ENCODE measurements at places on chromosomes 7 and 10.

- DNase-seq: no peak
Measured at GRCh38 chr7:126755381-126755780, 497.4 kb downstream of the GRM8 start.

GRCh38 chr7:39259391-39260003 lies 281.8 kb downstream of the POU6F2 start:
- DNase-seq: no peak

GRCh38 chr7:146876411-146876810 lies 759.8 kb downstream of the CNTNAP2 start:
- DNase-seq: no peak

GRCh38 chr7:26910221-26910620 lies 45.8 kb upstream of the SKAP2 start:
- DNase-seq: no peak

DNA sequence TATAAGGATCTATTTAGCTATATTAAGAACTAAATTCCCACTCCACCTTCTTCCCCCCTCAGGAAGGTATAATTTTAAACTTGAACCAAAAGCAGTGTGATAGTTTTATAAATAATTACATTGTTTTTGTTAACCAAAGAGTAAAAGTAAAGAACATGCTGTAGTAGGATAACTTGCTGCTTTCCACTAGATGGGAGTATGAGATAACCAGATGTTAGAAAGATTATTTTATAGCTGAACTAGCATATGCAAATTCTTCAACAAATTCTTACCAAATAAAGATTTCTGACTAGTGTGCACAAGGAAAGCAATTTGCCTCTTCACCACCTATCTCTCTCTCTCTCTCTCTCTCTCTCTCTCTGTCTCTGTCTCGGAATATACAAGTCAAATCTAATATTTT lies 31.8 kb downstream of the TES start:
- no peak for DNase-seq

DNA sequence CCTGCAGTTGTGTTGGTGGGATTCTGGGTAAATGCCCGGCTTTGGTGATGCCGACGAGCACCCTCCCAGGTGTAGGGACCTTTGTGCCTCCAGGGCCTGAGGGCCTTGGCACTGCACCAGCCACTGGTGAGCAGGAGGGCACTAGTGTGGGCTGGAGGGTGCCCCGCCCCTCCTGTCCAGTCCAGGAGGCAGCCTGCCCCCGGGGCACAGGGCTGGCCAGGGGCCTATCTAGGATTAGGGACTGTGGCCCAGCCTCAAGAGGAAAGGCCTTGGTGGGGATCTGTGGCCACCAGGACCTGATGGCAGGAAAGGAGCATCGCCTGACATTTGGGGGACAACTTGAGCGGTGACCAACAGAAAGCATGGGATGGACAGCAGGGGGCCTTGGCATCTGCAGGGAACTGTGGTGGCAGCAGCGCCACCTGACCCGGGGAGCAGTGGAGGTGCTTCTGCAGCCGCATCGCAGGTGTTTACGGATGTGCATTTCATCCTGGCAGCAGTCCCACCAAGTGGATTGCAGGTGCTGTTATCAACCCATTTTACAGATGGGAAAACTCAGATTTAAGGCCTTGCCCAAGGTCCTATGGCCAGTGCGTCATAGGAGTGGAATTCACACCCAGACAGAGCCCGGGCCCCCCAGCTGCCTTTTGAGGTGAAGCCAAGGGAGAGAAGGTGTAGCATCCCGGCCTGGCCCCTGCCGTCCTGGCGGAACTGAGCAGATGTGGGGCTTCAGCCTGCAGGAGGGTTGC lies 11.1 kb downstream of the ZNF316 start:
- DNase-seq: no peak

GRCh38 chr7:38632411-38632810 lies 1.2 kb upstream of the AMPH start:
- no peak for DNase-seq

- no peak for DNase-seq
Measured at GRCh38 chr10:71587941-71588573, 131.5 kb downstream of the C10orf105 start.

GRCh38 chr7:101542527-101543241 lies 86.4 kb downstream of the MYL10 start:
- peak; percentile 55 for DNase-seq

DNA sequence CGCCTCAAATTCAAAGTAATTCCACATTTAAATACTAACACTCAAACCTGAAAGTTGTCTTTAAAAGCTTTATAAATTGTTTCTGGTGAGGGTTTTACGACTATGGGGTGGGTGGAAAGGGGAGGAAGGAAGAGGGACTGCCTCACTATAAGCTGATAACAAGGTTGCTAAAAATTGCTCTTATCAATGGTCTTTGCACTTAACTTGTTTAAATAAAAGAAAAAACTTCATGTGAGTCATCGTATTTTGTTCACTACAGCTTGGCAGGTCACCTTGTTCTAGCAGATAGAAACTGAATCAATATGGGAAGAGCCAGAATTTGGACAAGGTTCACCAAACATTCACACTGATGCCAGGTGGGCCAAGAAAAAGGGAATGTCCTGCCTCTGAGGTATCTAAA lies 129.2 kb downstream of the TES start:
- no peak for DNase-seq

DNA sequence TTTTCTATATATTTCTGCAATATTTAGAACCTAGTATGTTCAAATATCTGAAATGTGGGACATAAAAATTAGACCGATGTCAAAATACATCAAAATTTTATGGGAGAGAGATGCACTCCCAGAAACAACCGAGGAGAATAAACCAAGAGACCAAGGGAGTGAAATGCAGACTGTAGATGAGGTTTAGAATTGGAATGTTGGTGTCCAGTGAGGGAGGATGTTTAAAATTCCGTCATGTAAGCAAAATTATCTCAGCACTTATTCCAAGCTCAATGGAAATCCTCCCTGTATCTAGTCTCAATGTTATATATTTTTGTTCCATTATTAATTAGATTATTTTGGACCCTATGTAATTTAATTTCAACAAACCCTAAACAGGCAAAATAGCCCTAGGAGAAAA lies 61.9 kb upstream of the MAGI2 start:
- no peak for DNase-seq

GRCh38 chr10:131559450-131559911 lies 248.0 kb upstream of the TCERG1L start:
- DNase-seq: no peak

GRCh38 chr7:24826662-24827020 lies 69.4 kb upstream of the GSDME start:
- no peak for DNase-seq

- DNase-seq: no peak
Measured at GRCh38 chr10:110774069-110775019, 97.4 kb upstream of the PDCD4 start.

DNA sequence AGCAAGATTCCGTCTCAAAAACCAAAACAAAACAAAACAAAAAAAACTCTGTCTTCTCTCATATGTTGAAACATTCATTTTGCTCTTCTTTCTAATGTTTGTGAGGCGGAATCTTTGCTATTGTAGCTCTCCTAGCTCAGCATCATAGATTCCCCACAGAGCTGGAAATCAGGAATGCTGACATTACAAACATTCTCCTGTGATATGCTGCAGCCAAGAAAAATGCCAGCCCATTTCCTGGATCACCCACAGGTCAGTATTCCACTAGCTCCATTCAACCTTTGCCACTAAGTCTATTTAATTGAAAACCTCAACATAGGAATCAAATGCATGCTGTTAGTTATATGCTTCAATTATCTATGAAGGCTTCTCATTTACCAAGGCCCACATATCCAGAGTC lies 186.3 kb downstream of the IPMK start:
- no peak for DNase-seq

- no peak for DNase-seq
Measured at GRCh38 chr7:125059861-125060456, 130.3 kb upstream of the POT1 start.

DNA sequence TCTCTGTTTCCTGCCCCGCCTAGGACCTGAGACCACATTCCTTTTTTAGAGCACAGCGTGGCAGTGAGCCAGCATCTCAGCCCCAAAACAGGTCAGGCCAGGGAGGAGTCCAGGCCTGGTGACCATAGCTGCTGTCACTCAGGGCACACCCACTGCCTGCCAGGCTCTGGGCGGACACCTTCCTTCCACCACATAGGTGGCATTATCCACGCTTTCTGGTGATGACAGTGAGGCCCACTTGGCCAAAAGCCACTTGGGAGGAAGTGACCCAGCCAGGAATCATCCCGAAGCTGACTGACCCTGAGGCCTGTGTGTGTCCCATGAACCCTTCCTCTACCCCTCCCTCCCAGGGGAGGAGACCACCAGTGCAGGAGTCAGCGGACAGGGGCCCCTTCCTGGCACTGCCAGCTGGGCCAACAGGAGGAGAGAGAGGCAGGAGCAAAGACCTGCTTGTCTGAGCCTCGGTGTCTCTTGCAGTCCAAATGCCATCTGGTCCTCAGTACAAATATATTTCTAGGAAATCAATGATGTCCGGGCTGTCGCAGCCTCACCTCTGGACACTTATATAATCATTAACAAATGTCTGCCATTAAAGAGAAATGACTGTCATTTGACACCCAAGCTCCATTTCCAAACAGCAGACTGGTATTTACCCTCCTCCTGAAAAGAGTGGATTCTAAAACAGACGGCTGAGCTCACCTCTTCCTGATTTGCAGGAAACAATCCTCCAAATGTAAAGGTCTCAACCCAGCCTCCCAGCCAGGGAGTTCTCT lies 63.0 kb downstream of the ABRAXAS2 start:
- no peak for DNase-seq

DNA sequence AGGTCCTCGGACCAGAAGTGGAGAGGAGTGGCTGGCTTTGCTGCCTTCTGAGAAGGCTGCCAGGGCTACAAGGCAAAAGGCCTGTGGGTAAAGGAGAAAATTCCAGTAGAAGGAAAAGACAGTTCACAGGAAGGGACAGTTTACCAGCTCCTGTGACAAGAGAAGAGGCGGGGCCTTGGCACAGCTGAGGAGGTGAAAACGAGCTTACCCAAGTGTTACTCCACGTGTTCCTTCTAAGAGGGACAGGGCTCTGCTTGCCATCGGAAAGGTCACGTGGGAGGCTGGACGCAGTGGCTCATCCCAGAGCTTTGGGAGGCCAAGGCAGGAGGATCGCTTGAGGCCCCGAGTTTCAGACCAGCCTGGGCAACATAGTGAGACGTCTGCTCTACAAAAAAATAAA lies 129.4 kb upstream of the ZNF746 start:
- no peak for DNase-seq

DNA sequence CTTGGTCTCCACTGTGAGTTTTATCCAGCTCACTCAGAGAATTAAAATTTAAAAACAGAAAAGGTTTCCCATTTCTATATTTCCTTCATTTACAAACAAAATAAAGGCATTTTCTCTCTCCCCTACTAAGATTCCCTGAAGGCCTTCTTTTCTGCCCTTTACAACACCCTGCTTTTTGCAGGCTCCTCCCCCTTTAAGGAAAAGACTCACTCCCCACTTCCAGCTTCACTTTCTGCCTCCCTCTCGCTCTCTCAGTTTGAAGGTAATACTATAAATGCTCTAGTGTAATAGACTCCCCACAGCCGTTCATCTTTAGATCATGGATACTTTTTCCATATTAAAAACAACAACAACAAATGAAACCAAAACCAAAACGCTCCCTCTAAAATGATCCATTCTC lies 53.3 kb downstream of the CDHR3 start:
- DNase-seq: no peak

DNA sequence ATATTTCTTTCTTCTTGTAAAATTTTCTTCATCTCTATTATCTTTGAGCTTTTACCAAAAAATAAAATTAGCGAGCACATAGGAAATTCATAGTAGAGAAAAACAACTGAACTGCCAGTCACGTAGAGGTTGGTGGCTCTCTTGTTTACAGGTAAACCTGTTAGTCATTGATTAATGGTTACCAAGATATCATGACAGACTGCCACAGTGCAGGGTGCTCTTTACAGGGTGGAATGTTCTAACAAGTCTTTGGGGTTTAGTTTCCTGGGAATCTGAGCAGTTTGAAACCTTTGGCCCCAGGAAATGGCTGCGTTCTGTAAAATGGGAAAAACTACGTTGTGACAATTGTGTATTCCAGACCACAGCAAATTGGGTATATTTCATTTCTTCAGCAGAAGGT lies 407.3 kb upstream of the ADARB2 start:
- no peak for DNase-seq

GRCh38 chr10:106947643-106948042 lies 216.9 kb downstream of the SORCS1 start:
- no peak for DNase-seq

DNA sequence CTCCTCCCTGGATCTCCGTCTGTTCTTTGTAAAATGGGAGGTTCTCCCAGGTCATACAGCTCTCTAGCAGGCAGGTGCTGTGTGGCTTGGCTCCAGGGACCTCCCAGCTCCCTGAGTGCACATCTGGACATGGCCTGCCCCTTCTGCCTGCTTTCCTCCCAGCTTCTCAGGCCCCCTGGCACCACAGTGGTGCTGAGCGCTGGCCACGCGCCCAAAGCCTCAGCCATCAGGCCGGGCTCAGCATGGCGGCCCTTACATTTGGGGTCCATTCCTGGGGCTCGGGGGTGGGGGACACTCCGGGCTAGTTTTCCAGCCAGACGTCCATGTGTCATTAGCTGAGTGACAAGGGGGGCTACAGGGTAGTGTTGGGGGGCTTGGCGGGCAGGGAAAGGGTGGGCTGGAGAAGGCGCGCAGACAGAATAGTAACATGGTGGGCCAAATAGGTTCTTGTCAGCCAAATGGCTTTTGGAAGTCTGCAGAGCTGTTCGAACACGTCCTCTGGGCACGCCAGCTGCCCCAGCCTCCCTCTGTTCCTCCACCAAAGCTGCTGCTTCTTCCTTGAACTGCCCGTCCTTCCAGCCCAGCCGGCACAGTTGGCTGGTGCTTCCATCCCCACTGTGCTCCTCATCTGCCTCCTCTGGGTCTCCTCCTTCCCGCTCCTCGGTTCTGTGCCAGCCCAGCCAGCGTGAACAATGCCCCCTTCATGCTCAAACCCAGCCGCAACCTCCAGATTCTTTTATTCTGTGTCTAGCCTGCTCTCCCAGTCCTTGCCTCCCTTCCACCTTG lies 65.9 kb downstream of the GOLGA7B start:
- no peak for DNase-seq

DNA sequence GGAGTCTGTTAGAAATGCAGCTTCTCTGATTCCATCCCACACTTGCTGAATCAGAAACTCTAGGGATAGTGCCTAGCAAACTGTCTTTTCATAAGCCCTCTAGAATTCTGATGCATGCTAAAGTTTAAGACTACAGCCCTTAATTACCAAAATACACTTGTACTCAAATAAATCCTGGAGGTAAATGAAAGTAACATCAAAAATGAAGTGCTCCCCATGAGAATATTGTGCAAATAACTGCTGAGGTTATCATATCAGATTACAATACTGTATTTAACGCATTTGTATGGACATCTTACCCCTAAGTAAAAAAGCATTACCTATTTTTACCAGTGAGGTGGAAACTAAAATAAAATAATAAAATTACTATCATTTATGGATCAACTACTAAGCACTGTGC lies 104.7 kb downstream of the CHCHD3 start:
- DNase-seq: no peak

- DNase-seq: no peak
Measured at GRCh38 chr10:60316029-60316428, 73.6 kb downstream of the ANK3 start.

Data from stimulated activated CD8-positive, alpha-beta memory T cell treated with anti-CD3 and anti-CD28 coated beads, Interleukin-4, amount 100 ng/mL, for 1 hour (primary cell).